ENCODE measurements at places on chromosomes 4 and X. TPM values are rescaled to one million over a fixed set of nuclear protein-coding genes. Genes with fewer than 3 reads are reported as not detected.

GRCh38 chr4:111108153-111108552 is 485.3 kb upstream of the PITX2 start:
- H3K27me3 ChIP-seq, result no peaks in the 10 kb centered on the region
- no peak overlapping the region for H3K27ac ChIP-seq
- DNase-seq, result no peak
- H3K36me3 ChIP-seq, result no peaks in the 10 kb centered on the region

GRCh38 chrX:30593440-30594200 is 16.1 kb upstream of the TASL start:
- no peak for DNase-seq
- no peak overlapping the region for H3K27ac ChIP-seq
- no peaks in the 10 kb centered on the region for H3K27me3 ChIP-seq
- no peaks in the 10 kb centered on the region for H3K36me3 ChIP-seq

The UGT2A3 gene
- total RNA-seq, result not detected

GRCh38 chr4:57442831-57443291 is 332.7 kb upstream of the IGFBP7 start:
- no peaks in the 10 kb centered on the region for H3K27me3 ChIP-seq
- no peaks in the 10 kb centered on the region for H3K36me3 ChIP-seq
- H3K4me1 ChIP-seq, result no peaks in the 10 kb centered on the region
- no peak overlapping the region for H3K27ac ChIP-seq
- DNase-seq, result no peak
- H3K4me3 ChIP-seq, result no peak overlapping the region

DNA sequence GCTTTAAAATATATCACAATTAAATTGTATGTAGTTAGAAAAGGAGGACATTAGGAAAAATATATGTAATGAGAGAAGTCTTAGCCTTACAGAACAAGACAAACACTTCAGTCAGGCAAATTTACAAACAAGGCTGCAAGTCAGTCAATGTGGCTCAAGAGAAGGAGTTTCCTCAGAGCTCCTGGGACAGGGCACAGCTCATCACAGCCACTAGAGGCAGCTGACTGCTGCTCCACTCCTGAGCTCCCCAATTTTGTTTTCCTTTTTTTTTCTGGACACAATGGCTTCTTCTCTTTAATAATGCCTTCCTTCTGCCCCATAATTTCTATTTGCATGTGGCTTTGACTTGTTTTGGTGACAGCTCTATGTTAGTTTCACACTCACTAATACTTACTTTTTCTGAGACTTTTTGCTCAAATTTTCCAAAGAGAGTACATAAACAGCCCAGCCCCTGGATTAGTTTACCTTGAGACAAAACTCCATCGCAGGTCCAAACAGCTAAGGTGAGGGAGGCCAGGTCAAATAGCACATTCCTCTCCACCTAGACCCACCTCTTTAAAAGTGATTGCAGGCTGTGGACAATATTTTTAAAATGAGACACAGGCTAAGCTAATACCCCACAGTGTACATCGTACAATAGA is 850.4 kb upstream of the FRG1 start:
- H3K27ac ChIP-seq, result no peak overlapping the region
- no peak overlapping the region for H3K4me3 ChIP-seq
- no peaks in the 10 kb centered on the region for H3K36me3 ChIP-seq
- H3K4me1 ChIP-seq, result no peaks in the 10 kb centered on the region

DNA sequence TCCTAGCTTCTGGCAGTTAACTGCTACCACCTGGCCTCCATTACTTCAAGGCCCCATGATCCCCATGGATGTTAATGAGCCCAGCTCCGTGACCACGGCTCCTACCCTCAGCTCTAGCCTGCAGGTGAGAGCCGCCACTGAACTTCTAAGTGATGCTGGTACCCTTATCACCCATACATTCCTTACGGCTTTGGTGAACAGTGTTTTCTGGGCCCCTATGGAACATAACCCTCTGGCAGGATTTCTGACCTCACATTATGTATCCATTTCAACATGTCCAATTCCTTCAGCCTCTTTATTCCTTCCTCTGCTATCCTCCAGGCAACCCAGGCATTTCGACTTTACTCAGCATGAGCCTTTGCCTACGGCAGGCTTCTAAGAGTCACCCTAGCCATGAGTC is 24.6 kb downstream of the PAGE4 start:
- no peaks in the 10 kb centered on the region for H3K36me3 ChIP-seq
- no peak overlapping the region for H3K4me3 ChIP-seq

DNA sequence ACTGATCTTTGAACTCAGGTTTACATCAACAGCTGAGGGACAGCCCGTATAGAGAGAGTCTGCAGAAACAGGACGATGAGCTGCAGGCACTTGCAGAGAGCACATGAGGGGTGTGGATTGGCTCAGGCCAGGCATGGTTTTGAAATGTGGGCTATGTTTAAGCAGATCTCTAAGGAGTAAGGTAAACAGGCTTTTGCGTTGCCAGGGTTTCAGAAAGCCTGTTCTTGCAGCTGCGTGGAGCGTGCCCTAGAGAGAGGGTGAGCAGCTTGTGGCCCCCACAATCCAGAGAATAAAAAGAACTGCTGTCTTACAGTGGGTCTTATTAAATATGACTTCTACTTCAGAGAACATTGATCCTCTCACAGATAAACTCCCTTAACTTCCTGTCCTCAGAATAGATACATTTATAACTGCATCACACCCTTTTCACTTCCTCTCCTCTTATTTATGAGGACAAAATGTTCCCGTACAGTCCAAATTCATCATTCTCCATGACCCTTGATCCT is 64.1 kb downstream of the TMA16 start:
- H3K27me3 ChIP-seq, result no peaks in the 10 kb centered on the region
- DNase-seq, result no peak

DNA sequence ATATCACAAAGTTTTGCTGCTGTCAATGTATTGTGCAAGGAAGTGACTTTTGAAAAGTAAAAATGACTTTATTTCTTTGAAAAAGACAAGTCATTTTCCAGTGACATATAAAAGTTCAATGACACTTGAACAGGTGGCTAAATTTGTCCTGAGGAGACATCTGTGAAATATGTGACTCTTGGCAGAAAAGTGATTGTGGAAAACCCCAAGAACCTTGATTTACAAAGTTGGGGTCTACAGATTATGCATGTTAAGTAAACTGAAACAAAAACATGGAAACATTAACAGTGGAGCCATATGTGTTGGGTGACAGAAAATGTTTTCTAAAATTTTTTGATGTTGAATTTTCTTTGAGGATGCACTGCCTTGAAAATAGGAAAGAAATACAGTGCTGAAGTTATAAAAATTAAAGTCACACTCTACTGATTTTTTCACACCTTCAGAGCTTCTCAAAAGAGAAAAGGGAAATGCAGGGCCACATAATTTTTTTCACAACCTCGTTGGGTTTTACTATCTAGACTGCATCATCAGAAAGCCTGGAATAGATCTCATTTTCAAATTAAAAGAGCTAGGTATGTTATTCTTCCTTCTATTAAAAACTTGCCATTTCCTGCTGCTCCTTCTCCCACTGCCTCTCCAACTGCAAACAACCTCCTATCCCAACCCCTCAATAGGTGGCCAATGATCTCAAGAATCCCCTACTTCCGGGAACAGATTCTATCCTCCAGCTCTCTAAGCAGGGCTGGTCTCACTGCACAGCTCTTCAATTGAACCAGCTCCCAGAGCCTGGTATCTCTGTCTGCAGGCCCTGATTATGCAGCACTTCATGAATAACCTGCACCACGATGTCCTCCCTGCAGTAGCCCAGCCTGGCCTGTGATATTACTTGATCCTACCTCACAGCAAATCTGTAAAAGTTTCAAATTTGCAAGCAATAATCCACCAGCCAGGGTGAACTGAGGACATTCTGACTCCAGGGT is 570.8 kb upstream of the CPEB2 start:
- H3K4me1 ChIP-seq, result no peaks in the 10 kb centered on the region
- H3K4me3 ChIP-seq, result no peak overlapping the region
- no peak overlapping the region for H3K27ac ChIP-seq

- no peak for DNase-seq
- H3K4me3 ChIP-seq, result no peak overlapping the region
- peak overlapping the region; percentile 92 for H3K27ac ChIP-seq
- H3K36me3 ChIP-seq, result no peaks in the 10 kb centered on the region
Observed at GRCh38 chrX:47216393-47216925, 2.0 kb upstream of the CDK16 start.

DNA sequence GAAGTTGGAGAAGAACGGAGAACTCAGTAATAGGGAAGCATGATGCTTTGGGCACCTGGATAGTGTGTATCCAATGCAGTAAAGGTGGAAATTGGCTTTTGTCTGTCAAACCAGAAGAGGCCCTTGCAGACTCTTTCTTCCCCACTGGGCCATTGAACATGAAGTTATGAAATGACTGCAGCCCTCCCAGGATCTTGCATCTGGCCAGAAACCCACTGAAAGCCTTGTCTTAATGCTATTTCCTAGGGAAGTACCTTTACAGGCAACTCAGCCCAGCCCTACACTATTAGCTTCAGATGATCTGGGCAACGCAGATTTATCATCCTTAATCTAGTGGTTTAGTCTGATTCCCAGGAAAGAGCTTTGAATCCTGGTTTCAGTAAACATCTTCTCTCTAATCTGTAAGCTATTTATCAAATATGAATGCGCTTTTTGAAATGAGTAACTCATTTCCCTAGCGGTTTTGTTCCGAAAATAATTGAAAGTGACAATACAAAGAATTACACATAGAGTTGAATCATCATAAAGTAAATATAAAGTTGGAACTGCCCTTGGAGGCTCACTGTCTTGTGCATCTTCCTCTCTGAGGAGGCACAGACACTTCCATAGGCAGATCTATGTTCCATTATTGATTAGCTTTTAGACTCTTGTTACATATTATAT is 464.1 kb downstream of the IDS start:
- H3K4me1 ChIP-seq, result no peaks in the 10 kb centered on the region
- DNase-seq, result no peak
- H3K27me3 ChIP-seq, result no peaks in the 10 kb centered on the region

DNA sequence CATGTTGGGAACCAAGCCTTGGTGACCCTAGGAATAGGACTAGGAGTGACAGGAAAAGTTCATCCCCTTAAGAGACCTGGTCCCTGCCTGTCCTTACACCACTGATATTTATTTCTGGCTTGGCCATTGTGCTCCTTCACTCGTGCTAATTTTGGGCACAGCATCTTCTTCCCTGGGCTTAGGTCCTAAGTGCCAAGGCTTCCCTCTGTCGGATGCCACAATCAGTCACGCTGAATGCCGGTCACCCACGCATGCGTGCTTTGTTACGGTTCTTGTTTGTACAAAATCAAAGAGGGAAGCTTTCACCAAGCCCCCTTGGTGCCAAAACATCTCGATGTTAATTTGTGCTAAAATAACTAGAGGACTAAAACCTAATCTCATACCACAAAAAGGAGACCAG is 17.4 kb upstream of the MAP3K15 start:
- H3K36me3 ChIP-seq, result no peaks in the 10 kb centered on the region
- H3K4me1 ChIP-seq, result no peaks in the 10 kb centered on the region
- no peak overlapping the region for H3K27ac ChIP-seq
- no peak for DNase-seq
- no peak overlapping the region for H3K4me3 ChIP-seq

- no peaks in the 10 kb centered on the region for H3K27me3 ChIP-seq
- H3K27ac ChIP-seq, result no peak overlapping the region
- no peak overlapping the region for H3K4me3 ChIP-seq
- peaks cover 11% of the 10 kb centered on the region for H3K4me1 ChIP-seq
Observed at GRCh38 chr4:23929248-23929647, 39.4 kb upstream of the PPARGC1A start.

The NLGN3 gene
- total RNA-seq, result 1.7 TPM

- no peak for DNase-seq
- no peak overlapping the region for H3K4me3 ChIP-seq
- no peaks in the 10 kb centered on the region for H3K36me3 ChIP-seq
- no peak overlapping the region for H3K27ac ChIP-seq
Observed at GRCh38 chr4:110265001-110265400, 66.6 kb upstream of the ELOVL6 start.

- DNase-seq, result no peak
- no peaks in the 10 kb centered on the region for H3K4me1 ChIP-seq
- no peak overlapping the region for H3K27ac ChIP-seq
Observed at GRCh38 chr4:6621556-6621927, 18.9 kb upstream of the MRFAP1 start.

DNA sequence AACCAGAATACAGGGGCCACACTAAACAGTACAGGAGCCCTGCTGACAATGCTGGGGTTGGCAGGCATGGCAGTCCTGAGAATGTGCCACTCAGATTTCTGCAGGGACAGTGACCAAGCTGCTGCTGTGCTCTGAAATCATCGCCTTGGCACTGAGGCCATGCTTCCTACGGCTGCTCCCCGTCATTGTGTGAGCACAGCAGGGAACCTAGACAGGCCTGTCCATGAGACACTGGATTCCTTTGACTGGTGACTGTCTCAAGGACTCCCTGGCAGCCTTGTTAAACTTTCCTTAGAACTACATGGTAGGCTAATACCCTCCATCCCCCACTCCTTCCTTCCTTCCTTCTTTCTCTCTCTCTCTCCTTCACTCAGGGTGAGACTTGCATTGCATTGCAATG is 111.4 kb downstream of the LUZP4 start:
- no peak overlapping the region for H3K4me3 ChIP-seq
- no peak for DNase-seq
- H3K27me3 ChIP-seq, result no peaks in the 10 kb centered on the region
- H3K27ac ChIP-seq, result no peak overlapping the region
- no peaks in the 10 kb centered on the region for H3K4me1 ChIP-seq
- H3K36me3 ChIP-seq, result no peaks in the 10 kb centered on the region

DNA sequence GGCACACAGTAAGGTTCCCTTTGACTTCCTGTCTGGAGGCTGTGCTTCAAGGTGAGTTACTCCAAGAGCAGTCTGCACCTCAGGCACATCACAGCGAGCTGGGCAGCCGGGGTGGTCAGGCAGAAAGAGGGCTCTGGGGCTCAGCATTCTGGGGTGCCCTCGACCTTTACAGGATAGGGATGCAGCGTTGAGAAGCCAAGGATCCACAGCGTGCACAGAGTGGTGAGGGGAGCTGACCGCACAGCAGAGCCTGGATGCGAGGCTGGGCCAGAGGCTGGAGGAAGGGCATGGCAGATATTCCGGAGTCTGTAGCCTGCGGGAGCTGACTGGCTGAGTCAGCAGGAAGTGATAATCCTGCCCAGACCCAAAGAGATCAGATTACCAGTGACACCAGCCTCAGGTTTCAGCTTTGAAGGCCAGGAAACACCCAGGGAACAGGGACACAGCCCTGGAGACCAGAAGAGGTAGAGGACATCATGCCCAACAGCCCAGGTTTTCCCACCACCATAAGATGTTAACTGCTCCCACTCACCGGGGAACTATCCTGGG is 38.4 kb upstream of the PDLIM3 start:
- no peaks in the 10 kb centered on the region for H3K36me3 ChIP-seq
- no peaks in the 10 kb centered on the region for H3K4me1 ChIP-seq
- no peaks in the 10 kb centered on the region for H3K27me3 ChIP-seq
- no peak for DNase-seq

GRCh38 chrX:12372111-12372510 is 233.8 kb downstream of the FRMPD4 start:
- H3K4me3 ChIP-seq, result no peak overlapping the region
- H3K4me1 ChIP-seq, result no peaks in the 10 kb centered on the region
- DNase-seq, result no peak
- H3K27ac ChIP-seq, result no peak overlapping the region
- H3K27me3 ChIP-seq, result no peaks in the 10 kb centered on the region

The MYOZ2 gene
- 0.49 TPM for total RNA-seq

The TBL1X gene
- 41.3 TPM for total RNA-seq

Measured in vagina (tissue), 2 donors.